ENCODE measurements at places on chromosomes 2 and 18.

GRCh38 chr2:70686577-70687460, 81.2 kb downstream of the ADD2 start:
- peak; percentile 94 for DNase-seq

DNA sequence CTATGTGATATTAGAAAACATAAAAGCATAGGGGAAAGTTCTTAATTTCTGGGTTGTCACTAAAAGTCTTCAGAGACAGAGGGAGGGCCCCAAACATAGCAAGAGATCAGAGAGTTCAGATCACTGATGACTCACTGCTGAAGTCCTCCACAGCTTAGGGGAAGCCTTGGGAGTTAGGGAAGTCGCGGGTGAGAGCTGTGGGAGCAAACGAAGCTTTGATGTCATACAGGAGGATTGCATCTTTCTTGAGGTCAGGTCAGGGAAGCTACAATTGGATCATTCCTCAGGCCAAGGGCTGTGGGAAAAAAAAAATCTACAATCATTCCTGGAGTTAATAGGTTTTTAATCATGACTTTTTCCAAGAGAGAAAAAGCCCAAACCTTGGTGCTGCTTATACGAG, 96.2 kb downstream of the COPS8 start:
- no peak for DNase-seq

DNA sequence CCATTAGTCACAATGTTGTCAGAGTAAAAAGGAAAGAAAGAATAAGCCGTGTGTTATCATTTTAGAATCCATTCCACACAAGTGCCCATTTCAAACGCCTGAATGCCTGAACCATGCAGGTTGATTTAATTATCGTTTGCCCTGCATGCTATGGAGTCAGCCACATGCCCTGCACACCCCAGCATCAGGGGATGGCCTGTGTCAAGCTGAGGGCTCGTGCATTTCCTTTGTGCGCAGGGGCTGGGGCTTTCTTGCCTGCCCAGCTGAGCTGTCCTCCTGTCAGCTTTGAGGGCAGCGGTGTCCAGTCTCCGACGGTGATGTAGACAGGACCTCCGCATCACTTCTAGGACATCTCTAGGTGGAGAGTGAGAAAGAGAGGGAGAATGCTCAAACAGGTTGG, 200.4 kb downstream of the TSN start:
- DNase-seq, result no peak

DNA sequence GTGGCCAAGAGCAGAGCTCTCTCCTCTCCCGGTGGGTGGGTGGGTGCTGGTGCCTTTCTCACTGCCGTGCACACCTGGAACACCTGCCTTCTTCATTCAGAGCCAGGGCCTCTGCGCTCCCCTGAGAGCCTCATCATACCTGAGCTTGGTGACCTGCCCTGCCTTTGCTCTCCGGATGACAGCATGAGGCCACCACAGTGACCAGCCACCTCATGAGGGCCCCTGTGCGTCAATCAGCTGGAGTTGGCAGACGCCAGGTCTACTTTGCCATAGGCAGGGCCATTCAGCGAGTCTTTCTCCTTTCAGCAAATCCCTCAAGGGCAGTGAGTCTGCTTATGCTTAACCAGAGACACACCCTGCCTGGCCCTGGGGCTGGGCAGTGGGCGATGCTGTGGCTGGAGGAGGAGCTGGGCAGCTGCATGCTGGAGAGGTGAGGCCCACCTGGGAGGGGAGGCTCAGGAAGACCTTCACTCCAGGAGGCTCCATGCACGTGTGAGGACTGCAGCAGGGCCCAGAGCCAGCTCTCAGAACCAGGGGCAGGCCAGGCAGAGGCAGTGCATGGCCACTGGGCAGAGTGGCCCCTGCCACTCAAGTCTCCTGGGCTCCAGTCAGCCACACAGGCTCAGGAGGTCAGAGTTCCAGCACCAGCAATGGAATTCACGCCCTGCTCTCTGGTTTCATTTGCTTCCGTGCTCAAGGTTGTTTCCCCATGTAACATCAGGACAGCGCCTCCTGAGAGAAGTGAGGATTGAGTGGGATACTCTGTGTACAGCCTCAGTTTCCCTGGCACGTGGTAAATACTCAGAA, 417.5 kb upstream of the MYT1L start:
- no peak for DNase-seq

DNA sequence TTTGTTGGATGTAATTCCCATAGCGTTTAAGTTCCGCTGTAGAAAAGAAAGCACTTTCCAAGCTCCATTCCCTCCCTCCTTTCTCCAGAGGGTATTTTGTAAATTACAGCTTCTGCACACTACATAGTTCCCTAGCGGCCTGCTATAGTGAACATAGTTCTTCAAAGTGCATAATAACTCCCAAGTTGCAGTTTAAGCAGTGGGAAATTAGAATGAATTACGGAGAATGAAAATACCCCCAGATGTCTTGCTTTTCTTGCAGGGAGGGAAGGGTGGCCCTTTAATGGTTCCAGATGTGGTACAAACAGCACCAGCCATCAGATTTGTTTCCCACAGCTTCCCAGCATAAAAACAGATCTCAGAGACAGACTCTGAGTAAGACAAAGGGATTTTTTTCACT, 893.9 kb downstream of the SUCLG1 start:
- no peak for DNase-seq

- no peak for DNase-seq
These were observed 231.7 kb downstream of the FSIP2 start for GRCh38 chr2:185970148-185970852.

- DNase-seq, result no peak
These were observed 124.3 kb downstream of the FIGN start for GRCh38 chr2:163611557-163611906.

- peak; percentile 9 for DNase-seq
These were observed 1088.9 kb upstream of the PIK3C3 start for GRCh38 chr18:40866013-40866645.

DNA sequence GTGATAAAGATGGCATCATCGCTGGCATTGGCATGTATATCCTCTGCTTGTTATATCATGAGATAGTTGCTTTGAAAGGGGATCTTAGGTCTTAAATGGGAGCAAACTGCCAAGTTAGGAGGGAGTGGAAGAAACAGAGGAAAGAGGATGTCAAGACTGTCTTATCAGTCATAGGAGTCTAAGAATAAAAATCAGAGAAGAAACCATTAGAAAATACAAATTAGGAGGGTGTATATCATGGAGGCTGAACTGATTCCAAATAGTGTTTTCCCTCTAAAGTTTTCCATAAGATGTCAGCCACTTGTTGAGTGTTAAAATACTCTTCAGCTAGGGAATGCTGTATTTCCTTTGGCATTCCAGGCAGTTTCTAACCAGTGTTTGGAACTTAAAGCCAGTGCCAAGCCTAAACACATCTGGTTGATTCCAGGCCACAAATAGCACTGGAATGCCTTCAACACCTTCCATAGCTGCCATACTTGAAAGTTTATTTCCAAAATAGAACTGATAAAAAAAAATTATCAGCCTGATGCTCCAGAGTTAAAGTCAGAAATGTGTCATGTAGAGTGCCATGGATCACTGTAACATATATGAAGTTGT, 129.4 kb downstream of the ZEB2 start:
- no peak for DNase-seq

DNA sequence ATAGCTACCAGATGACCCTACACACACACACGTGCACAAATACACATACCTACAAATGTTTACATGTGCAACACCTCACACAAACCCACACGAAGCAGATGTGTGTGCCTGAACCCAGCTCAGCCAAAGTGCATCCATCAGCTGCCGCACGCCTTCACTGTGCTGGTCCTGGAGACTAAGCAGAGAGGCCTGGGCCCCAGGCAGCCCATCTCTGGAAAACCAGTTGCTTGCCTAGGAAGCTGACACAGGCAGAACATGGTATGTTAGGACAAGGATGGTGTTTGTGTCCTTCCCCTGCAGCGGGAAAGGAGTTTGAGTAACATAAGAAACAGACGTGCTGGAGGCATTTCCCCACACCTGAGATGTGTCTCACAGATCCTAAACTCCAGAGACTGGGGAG, 86.7 kb downstream of the SEPTIN10 start:
- no peak for DNase-seq

DNA sequence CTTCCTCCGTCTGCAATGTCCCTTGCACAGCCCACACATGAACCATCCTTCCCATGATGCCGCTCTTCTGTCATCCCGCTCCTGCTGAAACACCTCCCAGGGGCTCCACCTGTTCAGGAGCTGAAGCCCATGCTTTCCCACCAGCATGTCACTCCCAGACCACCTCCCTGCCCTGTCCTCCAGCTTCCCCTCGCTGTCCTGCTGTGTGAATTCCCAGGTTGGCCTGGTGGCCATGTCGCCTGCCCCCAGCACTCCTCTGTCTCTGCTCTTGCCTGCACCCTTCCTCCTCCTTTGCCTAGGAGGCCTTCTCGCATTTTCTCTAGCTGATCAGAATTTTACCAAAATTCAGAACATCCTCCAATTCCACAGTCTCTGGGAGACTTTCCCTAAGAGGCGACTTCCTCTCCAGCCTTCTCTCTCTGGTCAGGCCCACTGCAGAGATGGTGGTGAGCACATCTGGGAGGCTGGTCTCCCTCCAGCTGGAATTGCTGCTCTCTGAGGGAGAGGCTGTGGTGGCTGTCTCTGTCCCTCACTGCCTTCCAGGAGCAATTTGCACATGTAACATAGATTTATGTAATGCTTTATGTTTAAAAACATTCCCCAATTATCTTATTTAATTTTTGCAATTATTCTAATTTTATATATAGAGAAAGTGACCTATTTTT, 8.9 kb upstream of the IL1RL2 start:
- DNase-seq, result no peak

DNA sequence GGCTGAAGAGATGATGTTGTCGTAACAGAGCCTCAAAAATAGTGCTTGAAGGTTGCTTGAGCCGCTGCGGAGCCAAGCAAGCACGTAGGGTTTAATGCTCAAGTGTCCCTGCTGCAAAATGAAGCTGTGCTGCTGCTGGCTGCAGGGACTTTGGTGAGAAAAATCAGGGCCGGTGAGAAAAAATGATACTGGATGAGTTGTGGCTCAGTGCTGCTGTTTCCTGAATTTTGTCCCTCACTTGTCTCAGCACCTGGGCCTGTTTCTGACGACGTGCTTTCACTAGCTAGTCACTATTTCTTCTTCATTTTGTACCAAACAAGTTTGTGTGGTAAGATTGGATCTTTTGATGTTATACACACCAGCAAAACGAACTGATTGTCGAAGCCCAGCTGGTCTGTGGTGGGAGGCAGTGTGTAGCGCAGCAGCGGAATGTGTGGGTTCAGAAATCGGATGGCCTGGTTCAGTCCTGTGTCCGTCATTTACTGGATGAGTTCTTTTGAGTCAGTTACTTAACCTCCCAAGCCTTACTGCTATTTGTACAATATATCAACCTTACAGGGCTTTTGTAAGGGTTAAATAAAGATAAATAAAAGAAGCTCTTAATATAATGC, 172.8 kb upstream of the FOSL2 start:
- DNase-seq, result no peak

DNA sequence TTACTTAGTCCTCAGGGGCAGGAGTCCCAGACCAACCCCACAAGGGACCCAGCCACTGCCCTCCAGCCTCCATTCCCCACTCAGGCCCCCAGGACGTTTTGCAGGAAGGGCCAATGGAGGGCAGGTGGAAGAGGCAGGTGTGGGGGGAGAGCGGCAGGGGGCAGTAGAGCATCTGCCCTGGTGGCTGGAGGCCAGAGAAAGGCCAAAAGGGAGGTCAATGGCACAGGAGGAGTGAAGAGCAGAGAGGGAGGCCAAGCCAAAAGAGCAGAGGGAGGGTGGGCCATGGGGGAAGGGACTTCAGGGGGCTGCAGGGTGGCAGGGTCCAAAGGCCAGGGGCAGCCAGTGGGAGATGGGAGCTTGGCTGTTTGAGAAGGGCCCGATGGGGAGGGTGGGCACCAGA, 17.3 kb upstream of the GPR55 start:
- no peak for DNase-seq

DNA sequence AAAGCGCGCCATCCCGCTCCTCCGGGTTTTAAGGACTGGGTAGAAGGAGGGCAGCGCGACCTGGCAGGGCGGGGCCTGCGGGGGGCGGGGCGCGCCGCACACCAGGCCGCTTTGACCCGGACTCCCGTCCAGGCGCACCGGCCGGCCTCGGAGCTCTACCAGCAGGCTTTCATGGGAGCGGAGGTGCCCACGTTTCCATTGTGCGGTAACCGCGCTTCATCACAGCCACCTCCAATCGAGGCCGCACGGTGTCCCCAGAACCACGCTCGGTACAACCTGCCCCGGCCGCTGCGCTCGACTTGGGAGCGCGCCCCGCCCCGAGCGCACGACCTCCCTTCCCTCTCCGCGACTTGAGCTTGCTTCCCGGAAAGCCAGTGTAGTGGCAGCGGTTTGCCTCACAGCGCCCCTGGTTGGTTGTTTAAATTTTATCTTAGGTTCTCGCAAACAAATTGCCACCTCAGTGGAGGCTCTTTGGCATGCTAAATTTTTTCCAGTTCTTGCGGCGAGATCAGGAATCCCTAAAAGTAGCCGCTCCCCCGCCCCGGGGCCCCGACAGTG, 280 bp upstream of the CYP1B1 start:
- peak; percentile 95 for DNase-seq

- DNase-seq, result no peak
These were observed 66.8 kb upstream of the FOSL2 start for GRCh38 chr2:28325567-28326468.
